ENCODE measurements at places on chromosomes 3 and 15.

- DNase-seq = no peak
Measured at GRCh38 chr3:81643721-81644120, 117.7 kb downstream of the GBE1 start.

DNA sequence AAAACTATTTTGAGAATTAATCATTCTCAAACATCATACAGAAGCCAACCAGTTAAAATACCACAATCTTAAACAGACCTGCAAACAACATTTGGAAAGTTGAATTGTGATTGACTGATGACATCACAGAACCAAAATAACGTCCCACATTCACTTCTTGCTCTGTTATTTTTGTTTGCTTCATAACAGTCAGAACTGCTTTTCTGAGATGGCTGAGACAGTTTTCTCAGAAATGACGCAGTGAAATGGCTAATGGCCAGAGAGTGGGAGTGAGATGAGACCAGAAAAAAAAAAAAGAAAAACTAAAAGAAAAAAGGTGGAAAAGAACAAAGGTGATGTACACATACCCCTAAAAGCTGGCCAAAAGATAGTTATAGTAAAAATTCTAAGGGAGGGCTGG lies 1061.2 kb downstream of the FHIT start:
- no peak for DNase-seq

GRCh38 chr3:126003447-126004190 lies 34.6 kb downstream of the ROPN1B start:
- DNase-seq = no peak

DNA sequence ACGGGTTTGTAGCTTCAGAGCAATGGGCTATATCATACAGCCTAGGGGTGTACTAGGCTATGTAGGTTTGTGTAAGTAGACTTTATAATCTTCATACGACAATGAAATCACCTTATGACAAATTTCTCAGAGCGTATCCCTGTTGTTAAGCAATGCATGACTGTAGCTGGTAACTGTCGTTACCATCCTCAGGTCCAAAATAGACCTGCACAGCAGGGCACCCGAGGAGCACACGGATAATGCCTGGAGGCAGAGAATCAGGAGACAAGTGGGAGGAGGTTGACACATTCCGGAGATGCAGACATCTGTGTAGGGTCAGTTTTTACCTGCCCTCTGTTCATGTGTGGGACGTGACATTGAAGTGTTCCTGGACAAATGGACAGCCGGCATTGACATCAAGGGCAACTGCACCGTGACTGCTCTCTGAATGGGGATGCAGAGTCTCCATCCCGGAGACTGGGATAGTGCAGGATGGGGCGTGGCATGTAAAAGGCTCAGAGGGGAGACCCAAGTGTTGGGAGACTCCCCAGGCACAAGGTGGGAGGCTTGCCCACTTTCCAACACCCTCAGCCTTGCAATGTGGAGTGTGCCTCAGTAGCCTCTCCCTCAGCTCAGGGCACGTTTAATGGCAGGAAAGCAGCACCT lies 45.9 kb upstream of the PGPEP1L start:
- no peak for DNase-seq

DNA sequence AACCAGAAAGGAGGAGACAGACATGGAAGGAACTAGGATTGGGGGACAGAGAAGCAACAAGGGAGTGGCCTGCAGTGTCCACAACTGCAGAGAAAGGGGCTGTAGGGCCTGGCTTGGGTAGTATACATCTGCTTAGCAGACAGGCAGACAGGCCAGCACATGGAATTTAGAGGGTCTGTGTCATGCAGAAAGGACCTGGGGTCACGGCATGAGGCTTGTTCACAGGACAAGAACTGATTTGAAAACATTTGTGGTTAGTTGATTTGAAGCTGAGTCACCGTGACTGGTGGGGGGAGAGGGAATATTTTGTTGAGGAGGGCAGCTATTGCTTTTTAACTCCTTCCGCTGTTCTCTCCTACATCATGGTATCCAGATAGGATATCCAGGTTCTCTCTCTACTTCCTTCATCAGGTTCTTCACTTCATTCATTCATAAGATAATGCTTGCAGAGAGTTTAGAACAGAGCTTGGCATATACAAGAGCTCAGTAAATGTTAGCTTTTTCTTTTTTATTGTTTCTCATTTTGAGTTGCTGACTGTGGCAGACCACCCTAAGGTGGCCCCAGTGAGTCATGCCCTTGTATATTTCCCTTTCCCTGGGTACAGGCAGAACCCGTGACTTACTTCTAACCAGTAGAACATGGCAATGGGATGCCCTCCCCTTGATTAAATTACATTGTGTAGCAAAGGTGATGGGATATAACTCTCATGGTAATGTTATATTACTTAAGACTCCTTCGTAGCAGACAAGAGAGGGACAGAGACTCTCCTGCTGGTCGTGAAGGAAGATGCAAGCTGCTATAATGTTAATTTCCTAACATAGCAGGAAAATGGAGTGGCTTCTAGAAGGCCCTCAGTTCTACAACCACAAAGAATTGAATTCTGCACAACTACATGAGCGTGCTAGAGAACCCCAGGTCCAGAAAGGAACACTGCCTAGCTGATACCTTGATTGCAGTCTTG lies 95.0 kb upstream of the NMNAT3 start:
- no peak for DNase-seq

GRCh38 chr3:196625331-196625730 lies 14.2 kb upstream of the NRROS start:
- no peak for DNase-seq

DNA sequence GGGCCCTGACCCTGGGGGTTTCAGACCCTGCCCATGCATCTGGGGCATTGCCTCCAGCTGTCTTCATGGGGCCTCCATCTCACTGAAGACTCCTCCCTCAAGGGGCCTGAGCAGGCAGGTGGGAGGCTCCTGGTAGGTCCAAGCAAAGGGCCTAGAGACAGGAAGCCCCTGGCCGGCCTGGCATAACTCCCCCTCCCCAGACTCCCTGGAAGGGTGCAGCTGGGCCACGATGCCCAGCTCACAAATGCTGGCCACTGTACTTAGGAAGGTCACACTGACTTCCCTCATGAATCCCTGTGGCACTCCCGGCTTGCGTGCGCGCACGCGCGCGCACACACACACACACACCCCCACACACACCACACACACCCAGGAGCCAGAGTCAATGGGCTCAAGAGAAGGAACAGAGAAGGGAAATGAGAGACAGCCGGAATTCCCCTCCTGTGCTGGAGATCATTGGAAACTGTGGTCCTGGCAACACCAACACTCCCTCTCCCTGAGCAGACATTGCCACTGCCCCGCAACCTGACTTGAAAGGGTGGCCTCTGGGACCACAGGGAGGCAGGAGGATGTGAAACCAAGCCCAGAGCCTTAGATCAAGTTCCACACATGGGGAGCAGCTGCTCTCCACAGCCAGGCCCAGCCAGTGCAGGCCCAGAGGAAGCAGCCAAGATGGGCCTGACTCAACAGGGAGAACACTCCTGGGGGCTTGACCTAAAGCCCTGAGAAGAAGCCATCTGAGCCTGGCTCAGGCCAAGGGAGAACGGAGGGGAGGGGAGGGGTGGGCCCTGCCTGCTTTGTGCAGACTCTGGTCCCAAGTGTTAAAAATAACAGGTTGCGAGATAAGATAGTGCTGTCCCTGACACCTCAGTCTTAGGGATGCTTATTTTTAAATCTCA lies 69.7 kb downstream of the SCN5A start:
- no peak for DNase-seq

DNA sequence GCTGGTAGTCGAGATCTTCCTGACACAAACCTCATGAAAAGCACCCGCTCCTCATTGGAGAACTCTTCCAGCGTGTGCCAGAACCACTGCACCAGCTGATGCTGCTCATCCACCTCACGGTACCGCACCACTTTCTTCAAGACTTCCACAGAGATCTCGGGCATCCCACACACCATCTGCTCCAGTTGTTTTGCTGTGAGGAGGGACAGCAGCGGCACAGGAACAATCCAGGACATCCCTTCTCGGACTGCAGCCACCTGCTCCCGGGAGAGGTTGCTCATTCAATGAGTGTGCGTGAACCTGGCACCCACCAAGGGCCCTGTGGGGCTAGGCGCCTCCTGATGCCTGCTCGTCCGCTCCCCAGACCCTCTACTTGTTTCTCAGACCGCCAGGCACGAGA lies 15.1 kb downstream of the FBXL22 start:
- DNase-seq = no peak

GRCh38 chr15:51310064-51310463 lies 28.3 kb downstream of the CYP19A1 start:
- DNase-seq = no peak

DNA sequence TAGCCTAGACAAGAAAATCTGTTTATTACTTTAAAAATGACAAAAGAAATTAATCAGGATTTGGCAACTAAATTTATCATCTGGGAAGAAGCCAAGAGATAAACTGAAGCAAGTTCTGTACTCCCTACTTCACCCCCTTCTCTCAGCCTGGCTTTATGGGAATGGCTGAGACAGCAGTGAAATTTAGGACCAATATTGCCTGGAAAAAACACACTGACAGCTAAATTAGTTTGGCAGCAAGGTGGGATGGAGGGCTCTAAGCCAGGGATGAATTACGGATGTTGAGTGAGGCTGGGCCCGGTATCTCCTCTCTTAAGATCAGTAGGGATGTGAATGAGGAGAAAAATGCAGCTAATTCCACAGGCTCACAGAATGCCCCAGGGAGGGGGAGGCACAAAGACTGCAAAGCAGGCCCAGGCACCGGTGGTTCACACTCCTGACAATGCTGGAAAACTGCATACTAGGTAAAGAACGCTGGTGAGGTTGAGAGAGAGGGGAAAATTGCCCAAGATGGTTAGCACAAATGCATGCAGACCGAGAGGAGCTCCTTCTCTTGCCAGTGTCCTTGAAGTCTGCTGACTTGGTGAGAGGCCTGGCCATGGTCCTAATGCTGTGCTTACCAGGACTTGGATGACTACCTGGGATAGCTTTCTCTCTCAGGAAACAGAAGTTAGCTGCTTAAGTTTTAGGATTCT lies 89.0 kb downstream of the WDR76 start:
- no peak for DNase-seq

GRCh38 chr3:66121318-66121717 lies 82.6 kb upstream of the MAGI1 start:
- no peak for DNase-seq

DNA sequence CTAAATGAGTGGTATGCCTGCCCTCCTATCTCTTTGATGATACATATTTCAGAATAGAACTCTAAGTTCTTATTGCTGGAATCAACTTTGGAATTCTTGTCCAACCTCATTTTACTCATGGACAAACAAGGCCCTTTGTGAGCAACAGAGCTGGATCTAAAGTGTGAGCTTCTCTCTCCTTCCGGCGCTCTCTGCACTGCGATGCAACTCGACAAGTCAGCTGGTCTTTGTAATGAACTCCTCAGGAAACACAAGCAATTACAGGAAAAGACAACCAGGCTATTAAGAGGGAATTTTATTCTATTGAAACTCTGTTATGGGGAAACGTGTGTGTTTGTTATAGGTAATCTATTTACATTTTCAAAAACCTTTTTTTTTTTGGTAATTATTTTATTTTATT lies 20.3 kb upstream of the NRROS start:
- DNase-seq = no peak

GRCh38 chr15:101033801-101034200 lies 114.6 kb downstream of the LRRK1 start:
- no peak for DNase-seq

- DNase-seq = no peak
Measured at GRCh38 chr15:79942741-79943481, 28.1 kb downstream of the BCL2A1 start.

- no peak for DNase-seq
Measured at GRCh38 chr3:189580190-189580589, 51.0 kb upstream of the TP63 start.

DNA sequence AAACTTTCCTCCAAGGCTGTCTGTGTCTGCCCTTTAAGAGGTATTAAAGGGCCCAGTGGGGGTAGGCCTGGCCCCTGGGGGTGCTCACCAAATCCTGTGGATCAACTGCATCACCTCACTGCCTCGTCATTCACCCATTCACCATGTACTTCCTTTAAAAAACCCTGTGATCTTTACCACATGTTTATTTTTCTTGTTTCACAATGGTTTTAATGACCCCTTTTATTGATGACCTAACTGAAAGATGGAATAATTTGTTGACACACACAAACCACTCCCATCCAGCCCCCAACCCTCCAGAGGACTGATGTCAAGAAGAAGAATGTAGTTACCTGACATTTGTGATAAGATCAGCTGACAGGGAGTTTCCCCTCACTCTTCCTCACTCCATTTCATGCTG lies 40.8 kb downstream of the KCNAB1 start:
- peak; percentile 36 for DNase-seq

GRCh38 chr3:187571701-187572100 lies 98.5 kb downstream of the SST start:
- no peak for DNase-seq

GRCh38 chr3:178200316-178200715 lies 335.9 kb upstream of the KCNMB2 start:
- DNase-seq = no peak

DNA sequence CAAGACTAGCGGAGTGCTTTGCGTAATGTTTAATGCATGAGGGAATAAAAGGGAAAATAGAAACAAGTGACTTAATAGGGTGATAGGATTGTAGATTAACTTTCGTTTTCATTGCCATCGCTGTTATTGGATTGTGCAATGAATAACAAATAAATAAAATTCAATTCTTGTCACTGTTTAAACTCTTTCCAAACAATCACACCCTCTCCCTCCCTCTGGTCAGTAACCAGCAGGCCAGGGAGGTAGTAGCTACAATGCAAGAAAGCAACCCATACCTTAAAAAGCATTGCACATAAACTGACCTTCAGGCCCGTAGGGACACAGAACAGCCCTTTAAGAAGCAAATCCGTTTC lies 705 bp upstream of the TFRC start:
- peak; percentile 38 for DNase-seq

GRCh38 chr15:44798826-44799225 lies 62.5 kb downstream of the TRIM69 start:
- DNase-seq = peak; percentile 17

DNA sequence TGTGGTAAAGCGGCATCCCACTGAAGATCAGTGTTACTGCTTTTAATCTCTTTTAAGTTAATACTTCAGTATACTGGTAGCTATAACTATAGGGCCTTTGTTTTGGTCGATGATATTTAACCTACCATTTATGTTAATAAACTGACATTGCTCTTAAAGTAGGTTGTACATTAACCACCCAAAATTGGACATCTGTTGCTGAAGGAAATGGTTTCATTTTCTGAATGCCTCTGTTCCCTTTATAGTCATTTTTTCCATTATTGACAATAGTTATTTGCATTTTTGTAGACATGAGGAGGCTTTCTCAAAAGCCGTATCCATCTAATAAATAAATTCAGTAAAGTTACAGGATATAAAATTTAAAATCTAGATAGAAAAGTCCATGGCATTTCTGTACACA lies 252.4 kb upstream of the UBE2E1 start:
- no peak for DNase-seq
